ENCODE measurements at places on chromosomes 6 and 20.
A peak's percentile ranks its signal among the peaks of the same experiment; 100 is the strongest.

DNA sequence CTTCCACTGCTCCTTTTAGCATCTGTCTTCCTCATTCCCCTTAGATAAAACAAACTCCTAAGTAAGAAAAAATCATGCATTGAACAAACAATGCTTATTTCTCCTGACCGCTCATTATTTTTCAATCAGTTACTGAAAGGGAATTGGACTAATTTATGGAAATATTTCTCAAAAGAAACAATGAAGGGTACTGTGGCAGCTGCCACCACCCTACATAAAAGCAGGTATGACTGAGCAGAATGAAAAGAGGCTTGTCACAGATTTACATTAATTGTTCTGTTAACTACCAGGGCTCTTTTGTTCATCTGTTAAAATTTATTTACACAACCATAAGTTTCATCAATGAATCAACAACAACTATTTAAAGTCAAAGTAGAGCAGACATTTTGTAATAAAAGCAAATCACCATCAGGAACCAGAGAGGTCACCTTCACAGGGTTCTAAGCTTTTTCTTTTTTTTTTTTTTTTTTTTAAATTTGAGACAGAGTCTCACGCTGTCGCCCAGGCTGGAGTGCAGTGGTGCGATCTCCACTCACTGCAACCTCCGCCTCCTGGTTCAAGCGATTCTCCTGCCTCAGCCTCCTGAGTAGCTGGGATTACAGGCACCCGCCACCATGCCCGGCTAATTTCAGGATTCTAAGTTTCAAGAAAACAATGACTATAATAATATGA lies 204.0 kb downstream of the PTPRK start:
- no peak for DNase-seq

GRCh38 chr6:64520050-64520449 lies 884.4 kb downstream of the PHF3 start:
- DNase-seq: no peak

- DNase-seq: no peak
Measured at GRCh38 chr6:6725468-6726209, 137.1 kb downstream of the LY86 start.

GRCh38 chr6:116218172-116218633 lies 35.7 kb downstream of the TSPYL4 start:
- DNase-seq: no peak

- DNase-seq: peak; percentile 41
Measured at GRCh38 chr20:4592316-4593148, 129.2 kb upstream of the PRND start.

DNA sequence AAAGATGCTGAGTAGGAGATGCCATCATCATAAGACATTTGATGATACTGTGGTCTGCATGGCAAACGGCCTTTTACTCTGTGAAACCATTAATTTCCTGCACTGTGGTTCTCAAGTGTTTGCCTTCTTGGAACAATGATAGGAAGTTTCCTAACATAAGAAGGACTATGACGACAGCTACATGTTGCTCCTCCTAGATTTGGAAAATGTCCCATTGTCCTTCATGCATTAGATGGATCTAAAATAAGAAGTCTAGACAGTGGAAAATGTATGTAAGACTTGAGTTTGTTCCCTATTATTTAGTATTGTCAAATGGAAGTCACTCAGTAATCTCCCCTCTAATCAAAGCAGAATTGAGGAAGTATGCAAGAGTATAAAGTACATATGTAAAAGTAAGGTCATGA lies 98.5 kb upstream of the TMEM170B start:
- DNase-seq: no peak

DNA sequence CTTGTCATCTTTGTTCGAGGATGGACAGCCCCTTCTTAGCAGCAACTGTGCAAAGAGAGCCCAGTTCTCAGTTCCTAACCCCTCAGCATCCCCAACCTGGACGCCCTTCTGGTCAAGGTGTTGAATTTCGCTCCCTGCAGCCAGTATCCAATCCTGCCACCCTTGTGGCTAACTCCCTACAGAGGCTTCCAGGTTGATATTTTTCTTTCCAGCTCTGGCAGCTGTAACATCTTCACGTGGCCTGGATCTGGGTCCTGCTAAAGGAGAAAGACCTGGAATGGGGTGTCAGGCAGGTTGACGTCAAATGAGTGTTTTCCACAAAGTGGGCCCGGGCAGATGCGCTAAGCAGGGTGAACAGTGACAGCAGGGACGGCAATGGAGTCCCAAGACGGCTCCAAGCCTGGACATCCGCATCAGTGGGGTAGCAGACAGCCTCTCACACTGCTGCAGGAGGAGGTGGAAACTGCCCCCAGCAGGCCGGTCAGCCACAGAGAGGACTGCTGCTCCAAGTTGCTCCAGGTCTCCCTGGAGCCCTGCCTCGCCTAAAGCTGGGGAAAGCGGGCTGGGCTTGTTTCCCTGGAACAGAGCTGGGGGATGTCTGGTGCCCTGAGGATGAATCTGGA lies 1.0 kb upstream of the YTHDF1 start:
- no peak for DNase-seq

GRCh38 chr6:164208371-164208770 lies 793.9 kb downstream of the QKI start:
- DNase-seq: no peak

DNA sequence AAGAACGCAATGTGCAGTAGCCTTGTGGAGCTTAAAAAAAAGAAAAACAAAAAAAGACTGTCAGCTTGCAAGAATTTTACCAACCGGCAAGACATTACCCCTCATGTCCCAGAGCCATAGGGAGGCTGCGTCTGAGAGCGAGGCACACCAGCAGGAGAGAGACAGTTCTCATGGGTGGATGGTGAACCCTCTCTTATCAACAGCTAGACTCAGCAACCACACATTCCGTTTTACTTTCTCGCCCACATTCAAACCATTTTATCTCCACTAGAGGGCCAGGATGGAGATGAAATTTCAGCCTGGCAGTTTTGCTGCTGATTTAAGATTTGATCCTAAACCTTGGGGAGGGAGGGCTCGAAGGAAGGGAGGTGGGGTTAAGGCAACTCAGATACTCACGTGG lies 247.0 kb downstream of the ATXN1 start:
- DNase-seq: peak; percentile 23

Measured in CD4-positive, alpha-beta T cell treated with Interleukin-6 at 100 ng/mL for 8 hours (primary cell).